ENCODE measurements at places on chromosomes 3 and 15. TPM values are rescaled to one million over a fixed set of nuclear protein-coding genes. Genes with fewer than 3 reads are reported as not detected.

The ACAP2 gene
- 33.4 TPM for polyA plus RNA-seq

The MGLL gene
- polyA plus RNA-seq, result 22.8 TPM

The EAF2 gene
- polyA plus RNA-seq, result 6.0 TPM

The AMIGO3 gene
- 1.3 TPM for polyA plus RNA-seq

The CFAP92 gene
- 0.78 TPM for polyA plus RNA-seq

The CPN2 gene
- polyA plus RNA-seq, result 0.09 TPM
